Stimulated activated CD8-positive, alpha-beta memory T cell treated with anti-CD3 and anti-CD28 coated beads, Interleukin-15, amount 100 ng/mL, for 4 hours (primary cell): ENCODE measurements at places on chromosomes 3 and 15.

DNA sequence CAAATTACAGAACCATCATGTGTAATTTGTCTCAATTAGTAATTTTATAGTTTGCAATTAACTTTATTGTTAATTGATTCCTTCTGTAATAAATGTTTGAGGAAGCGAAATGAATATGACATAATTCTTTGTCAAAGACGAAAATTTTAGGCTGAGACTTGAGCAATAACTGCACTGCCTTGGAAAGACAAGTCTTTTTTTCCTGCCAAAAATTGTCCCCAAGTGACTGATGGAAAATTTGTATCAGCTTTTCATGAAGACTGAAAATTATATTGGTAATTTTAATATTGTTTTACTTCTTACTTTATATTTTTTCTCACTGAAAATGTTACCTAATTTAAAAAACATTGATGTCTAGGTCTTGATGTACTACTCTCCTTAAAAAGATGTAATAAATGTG, 622.6 kb downstream of the NLGN1 start:
- DNase-seq: no peak

DNA sequence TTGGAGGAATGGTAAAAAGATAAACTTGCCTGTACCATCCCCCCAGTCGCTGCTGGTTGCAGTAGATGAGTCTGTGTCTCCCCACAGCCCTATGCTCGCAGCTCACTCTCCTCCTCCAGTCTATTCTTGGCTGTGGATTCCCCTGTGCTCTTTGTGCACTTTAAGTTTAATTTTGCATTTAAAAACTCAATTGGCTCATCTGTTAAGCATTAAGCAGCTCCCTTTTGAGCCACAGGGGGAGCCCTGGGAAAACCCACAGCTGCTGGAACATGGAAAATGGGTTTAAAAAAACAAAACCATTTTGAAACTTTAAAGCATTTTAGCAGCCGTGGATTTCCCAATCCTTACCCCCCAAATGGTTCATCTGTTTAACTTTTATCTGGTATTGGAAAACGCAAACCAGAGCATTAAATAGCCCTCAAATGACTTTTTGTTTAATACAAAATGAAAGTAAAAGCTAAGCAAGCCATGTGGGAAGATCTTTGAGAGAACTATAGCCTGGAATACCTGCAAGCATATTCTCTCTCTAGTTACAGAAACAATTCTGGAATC, 536.9 kb downstream of the ZIC1 start:
- DNase-seq: no peak

DNA sequence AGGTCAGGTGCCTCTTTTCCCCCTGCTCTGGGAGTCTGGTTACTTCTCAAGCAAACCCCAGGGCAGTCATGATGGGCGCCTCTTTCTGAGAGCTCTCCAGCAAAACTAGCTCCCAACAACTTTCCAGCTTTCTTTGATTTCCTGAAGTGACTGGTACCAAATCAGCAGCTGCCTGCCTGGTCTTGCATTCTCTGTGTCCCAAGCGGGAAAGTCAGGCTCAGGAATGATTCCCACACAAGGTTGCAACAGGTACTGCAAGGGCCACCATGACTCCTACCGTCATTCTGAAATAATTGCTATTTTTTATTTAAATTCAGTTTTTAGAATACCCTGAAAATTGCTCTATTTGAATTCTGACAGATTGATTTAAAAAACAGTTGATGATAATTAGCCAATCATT, 658.7 kb downstream of the SQOR start:
- no peak for DNase-seq

GRCh38 chr15:101477851-101478362, 11.6 kb downstream of the PCSK6 start:
- no peak for DNase-seq
